ENCODE measurements at places on chromosomes 13 and 19.
A peak's percentile ranks its signal among the peaks of the same experiment; 100 is the strongest.

GRCh38 chr19:1173845-1174809 lies at the start of gene SBNO2:
Gene SBNO2, minus strand, starts transcription at chr19:1174268. Its CDS starts 19,992 bp downstream, at chr19:1154276.
- peak; percentile 63 for DNase-seq

GRCh38 chr13:106376401-106377112 lies 158.9 kb downstream of the EFNB2 start:
- peak; percentile 90 for DNase-seq

DNA sequence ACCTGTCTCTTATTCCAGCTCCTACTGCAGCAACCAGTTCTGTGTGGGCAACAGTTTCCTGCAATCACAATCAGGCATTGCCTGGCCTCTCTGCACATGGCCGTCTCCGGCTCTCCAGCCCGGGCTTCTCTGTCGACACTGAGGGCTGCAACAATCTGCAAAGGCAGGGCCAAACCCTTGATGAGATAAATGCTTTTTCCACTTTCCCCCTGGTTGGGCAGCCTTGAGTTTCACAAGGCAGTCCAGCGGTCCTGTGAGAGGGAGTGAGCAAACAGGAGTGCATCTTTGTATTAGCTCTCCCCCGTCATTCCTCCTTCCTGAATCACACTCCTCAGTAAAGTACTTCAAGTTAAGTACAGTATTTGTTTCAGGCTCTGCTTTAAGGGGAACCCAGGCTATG lies 40.7 kb upstream of the VWA8 start:
- no peak for DNase-seq

- DNase-seq = peak; percentile 4
Observed at GRCh38 chr13:95636853-95637252, 7.7 kb downstream of the DZIP1 start.

DNA sequence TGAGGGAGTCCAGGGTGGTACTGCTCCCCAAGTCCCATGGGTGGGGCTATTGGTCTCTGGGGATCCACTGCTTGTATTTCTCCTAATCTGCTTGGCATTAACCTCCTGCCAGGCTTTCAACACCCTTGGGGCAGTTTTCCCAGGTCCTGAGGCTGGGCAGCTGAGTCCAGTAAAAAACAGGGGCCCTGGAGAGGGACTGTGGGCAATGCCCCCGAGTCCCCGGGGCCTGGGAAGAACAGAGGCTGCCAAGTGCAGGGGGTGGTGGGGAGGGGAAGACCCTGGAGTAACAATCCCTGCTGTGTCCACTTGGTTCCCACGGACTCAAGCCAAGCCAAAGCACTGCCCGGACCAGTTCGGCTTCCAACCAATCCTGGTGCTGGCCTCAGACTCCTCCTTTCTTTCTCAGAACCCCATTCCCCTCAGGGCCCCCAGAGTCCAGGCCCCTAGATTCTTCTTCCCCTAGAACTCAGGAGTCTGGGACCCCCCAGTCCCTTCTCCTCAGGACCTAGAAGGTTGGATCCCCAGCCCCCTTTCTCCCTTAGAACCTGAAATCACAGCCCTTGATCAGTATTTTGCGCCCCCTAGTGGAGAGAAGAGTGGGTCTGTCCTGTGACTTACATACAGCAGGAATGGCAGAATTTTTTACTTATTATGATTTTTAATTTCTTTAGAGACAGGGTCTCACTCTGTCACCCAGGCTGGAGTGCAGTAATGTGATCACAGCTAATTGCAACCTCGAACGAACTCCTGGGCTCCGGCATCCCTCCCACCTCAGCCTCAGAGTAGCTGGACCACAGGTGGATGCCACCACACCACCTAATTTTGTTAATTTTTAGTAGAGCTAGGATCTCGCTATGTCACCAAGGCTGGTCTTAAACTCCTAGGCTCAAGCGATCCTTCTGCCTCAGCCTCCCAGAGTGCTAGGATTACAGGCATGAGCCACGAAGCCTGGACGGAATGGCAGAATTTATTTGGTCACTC lies 3.7 kb upstream of the CLPTM1 start:
- DNase-seq = peak; percentile 73

GRCh38 chr19:38004521-38005223 lies 97.7 kb downstream of the SIPA1L3 start:
- DNase-seq = peak; percentile 98

- DNase-seq = peak; percentile 13
Observed at GRCh38 chr19:30686176-30686820, 314.1 kb downstream of the ZNF536 start.

- no peak for DNase-seq
Observed at GRCh38 chr13:59843040-59843439, 320.7 kb downstream of the DIAPH3 start.

DNA sequence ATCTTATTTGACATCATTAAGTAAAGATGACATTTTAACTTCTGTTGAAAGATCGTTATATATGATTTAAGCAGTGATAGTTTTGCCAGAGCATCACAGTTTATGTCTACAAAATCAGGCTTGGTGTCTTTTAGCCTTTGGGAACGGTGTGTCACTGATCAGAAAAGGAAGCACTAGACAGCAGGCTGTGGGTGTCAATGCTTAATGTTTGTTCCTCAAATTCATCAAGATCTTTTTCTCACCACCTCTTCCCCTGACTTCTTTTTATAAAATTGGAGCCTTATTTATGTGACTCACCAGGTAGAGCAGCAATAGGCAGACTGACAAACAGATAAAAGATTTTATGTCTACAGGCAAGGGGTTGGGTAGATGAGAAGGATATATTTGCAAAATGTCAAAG lies 1558.5 kb downstream of the EFNB2 start:
- DNase-seq = no peak

GRCh38 chr19:41706741-41707501 lies 1.5 kb upstream of the CEACAM5 start:
- peak; percentile 86 for DNase-seq

- no peak for DNase-seq
Observed at GRCh38 chr13:102190930-102191329, 210.9 kb downstream of the FGF14 start.

GRCh38 chr19:40799558-40800338 lies 757 bp downstream of the EGLN2 start:
- no peak for DNase-seq

DNA sequence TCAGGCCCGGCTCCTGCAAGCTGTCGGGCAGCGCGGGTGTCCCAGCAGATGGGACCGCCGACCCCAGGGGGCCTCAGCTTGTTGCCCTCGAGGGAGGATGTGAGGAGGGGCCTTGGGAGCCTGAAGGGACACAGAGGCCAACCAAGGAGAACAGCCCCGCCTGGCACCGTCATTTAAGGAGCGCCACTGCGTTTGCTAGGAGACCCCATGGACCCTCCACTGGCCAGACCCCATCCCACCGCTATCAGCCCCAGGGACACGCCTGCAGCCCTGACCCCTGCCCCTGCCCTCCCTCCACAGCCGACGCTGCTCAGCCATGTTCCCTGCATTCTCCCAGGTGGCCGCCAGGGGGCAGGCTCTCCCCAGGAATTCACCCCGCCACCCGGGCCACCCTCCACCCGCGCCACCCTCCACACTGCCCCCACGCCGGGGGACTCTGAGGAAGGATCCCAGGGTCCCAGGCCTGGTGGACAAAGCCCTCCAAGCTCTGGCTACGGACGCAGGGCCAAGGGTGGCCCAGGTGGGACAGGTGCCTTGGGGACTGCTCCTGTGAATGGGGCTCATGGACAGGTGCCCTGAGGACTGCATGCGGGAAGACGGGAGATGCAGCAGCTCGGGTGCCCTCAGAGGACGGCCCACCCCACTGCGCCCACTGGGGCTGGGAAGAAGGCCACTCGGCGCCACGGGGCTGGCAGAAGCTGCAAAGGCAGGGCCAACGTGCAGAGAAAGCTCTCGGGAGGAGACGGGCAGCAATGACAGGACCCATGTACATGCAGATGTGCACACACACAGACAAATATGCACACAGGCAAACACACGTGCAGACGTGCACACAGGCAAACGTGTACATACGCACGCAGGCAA lies 34.4 kb downstream of the PIP5K1C start:
- DNase-seq = no peak

GRCh38 chr19:46514589-46515289 lies 19.1 kb upstream of the PNMA8B start:
- no peak for DNase-seq

GRCh38 chr19:45663800-45664199 lies 4.2 kb upstream of the GIPR start:
- no peak for DNase-seq

- DNase-seq = no peak
Observed at GRCh38 chr13:96082640-96083039, 7.3 kb upstream of the HS6ST3 start.

GRCh38 chr13:110221406-110222117 lies 85.4 kb downstream of the COL4A1 start:
- DNase-seq = no peak

GRCh38 chr19:1062387-1063029 lies 4.5 kb upstream of the ARHGAP45 start:
- no peak for DNase-seq

DNA sequence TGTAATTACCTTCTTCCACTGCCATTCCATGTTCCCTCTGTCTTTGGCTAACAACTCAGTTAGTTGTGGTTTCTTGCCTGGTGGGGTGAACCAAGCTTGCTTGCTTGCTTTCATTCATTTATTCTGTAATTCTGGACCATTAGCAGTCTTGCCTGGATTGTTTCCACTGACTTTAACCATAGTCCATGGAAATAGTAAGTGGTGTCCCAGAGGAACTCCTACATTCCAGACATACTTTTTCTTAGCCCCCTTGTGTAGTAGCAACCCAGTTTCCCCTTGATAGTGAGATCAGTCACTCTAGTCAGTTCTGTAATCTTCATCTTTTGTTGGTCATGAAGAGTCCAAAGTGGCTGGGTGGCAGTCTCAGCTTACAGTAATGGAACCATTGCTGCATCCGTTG lies 23.2 kb downstream of the PDS5B start:
- DNase-seq = no peak

DNA sequence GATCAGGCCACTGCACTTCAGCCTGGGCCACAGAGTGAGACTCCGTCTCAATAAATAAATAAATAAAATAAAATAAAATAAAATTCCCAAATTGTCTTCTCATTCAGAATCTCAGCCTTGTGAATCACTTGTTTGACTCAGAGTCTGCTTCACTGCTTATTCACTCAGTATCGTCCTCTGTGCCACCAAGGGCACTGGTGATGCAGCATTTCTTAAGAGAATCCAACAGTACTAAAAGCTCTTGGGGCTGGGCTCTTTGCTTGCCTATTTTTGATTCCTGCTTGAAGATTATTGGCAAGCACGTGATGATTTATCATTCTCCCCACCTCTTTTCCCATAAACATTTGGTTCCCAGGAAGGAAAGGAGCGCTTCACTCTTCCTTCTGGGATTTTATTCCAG lies 54.8 kb upstream of the HMGB1 start:
- no peak for DNase-seq

DNA sequence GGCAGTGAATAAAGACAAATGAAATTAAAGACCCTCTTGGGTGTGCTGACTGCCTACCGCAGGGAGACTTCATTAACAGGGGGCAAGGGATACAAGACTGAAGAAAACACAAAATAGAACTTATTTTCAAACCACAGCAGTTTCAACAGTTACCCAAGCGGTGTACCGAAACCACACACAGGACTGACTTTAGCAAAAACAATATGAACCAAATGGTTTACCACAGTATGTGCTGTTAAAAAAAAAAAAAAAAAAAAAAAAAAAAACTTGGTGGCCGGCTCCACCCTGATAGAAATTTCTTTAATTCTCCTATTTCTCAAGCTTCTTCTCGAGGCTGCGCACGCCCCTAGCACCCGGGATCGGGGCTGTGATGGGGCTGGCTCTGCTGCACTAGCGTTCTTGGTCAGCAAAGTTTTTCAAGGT lies 42.6 kb downstream of the KLF2 start:
- DNase-seq = no peak

- DNase-seq = peak; percentile 74
Observed at GRCh38 chr19:27972291-27973040, 1240.5 kb downstream of the UQCRFS1 start.

GRCh38 chr13:83881140-83881684 lies 1.1 kb downstream of the SLITRK1 start:
- no peak for DNase-seq

GRCh38 chr13:30908416-30908980 lies 2.4 kb downstream of the MEDAG start:
- DNase-seq = no peak

DNA sequence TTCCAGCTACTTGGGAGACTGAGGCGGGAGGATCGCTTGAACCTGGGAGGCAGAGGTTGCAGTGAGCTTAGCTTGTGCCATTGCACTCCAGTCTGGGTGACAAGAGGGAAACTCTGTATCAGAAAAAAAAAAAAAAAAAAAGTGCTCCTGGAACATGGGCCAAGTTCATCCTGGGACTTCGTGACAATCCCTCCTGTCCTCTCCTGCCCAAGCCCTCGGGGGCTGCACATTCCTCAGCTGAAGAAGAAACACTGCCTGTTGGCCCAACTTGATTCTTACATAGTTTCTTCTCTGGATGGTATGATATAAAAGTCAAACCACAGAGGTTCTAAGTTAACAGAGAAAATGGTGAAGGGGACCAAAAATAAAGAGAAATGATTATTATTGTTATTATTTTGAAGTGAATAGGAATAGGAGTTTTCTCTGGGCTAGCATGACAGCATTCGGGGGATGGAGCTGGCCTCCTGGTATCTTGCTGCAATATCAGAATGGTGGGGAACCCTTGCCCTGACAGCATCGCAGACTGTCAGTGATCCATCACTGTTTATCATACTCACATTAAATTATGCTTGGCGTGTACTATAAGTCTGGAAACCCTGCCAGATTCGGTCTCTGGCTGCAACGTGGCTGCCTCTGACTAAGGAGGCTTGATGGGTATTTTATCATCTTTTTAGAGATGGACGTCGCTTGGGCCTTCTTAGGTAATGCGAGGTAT lies 113.7 kb upstream of the OXGR1 start:
- no peak for DNase-seq

- DNase-seq = no peak
Observed at GRCh38 chr13:22800526-22801401, 380.0 kb upstream of the SGCG start.
